Stimulated activated CD8-positive, alpha-beta memory T cell treated with anti-CD3 and anti-CD28 coated beads, Interleukin-4, amount 100 ng/mL, for 1 hour (primary cell): ENCODE measurements at places on chromosomes 1 and 21.

GRCh38 chr1:57473448-57473847, 49.6 kb upstream of the DAB1 start:
- no peak for DNase-seq

- DNase-seq: no peak
Measured at GRCh38 chr1:93776728-93777127, 95.1 kb upstream of the BCAR3 start.

DNA sequence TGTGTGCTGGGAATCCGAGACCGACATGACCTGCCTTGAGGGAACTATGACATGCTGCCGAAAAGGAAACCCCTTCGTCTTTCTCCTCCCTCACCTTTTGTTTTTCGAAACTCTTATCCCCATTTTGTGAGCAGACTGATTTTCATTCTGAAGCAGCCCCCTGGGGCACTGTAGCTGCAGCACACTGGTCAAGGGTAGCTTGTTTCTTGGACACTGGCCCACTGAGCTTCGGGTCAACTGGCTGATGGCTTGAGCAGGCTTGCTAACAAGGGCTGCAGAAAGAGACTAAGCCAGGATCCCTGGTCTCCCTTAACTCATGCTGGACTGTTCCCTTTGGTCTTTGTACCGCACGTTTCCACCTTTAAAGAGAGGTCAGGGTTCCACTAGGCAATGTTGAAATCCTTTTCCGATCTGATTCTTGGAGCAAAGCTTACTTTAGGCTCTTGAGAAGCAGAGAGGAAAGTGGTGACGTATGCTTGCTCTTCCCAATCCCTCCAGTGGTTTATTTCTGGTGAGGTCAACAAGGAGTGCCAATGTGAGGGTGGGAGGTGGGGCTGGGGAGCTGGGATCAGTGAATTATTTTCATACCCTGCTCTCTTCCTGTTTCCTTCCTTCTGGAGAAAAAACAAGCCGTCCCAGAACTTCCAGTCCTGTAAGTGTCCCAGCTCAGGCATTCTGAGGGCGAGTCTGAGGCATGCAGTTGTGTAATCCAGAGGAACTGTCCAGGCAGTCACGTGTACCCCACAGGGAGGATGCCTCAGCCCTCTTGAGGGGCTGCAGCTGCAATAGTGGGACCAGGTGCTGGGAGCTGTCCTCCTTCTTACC, 7.6 kb downstream of the CYP4B1 start:
- no peak for DNase-seq

- no peak for DNase-seq
Measured at GRCh38 chr21:19692231-19692630, 1288.6 kb upstream of the TMPRSS15 start.
